Activated naive CD8-positive, alpha-beta T cell treated with anti-CD3 and anti-CD28 coated beads, Interleukin-2, amount 50 U/mL, for 24 hours (primary cell): ENCODE measurements at places on chromosomes 13 and 19.

- no peak for DNase-seq
Measured at GRCh38 chr13:103531278-103531677, 465.1 kb upstream of the SLC10A2 start.

DNA sequence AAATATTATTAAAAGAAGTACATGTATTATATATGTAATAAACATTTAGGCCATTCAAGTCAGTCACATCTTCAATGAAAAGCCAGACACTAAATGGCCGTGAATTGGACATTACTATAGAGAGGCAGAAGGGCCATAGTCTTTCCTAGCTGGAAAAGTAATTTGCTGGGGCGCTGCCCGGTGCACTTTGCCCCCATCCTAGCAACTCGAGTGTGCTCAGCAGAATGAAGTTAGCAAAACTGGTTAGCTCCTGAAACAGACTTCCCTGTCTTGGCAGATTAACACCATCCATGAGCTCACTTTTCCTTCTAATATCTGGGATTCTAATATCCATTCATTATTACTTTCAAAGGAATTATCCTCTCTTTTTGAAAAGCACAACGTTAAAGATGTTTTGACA, 2.8 kb upstream of the SPRYD7 start:
- DNase-seq, result no peak

GRCh38 chr13:33207615-33207961, 78.0 kb downstream of the STARD13 start:
- no peak for DNase-seq

- DNase-seq, result no peak
Measured at GRCh38 chr19:31548941-31549340, 199.7 kb upstream of the TSHZ3 start.

DNA sequence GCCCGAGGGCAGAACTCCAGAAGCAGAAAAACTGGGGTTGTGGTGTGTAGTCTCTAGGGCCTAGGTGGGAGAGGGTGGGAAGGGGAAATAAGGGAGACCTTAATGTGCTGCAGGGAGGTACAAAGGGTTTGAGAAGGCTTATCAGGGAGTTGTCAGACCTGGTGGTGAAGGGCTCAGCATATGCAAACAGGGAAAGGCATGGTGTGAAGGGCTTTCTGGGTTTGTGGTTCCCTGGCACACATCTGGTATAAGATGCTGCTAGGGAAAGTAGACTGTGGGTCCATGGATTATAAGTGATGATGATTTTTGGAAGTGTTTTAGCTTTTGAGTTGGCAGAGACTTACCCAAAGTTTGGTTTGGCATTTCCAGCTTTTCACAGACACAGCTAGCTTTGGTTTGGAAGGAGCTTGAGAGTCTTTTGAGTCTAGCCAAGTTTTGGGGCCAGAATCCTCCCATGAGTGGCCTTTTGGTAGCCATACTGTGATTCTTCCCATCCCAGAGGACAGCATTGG, 2.2 kb downstream of the TRIM28 start:
- no peak for DNase-seq

GRCh38 chr19:16458391-16459341, 13.1 kb downstream of the EPS15L1 start:
- no peak for DNase-seq
